ENCODE measurements at places on chromosomes 6 and 20.

DNA sequence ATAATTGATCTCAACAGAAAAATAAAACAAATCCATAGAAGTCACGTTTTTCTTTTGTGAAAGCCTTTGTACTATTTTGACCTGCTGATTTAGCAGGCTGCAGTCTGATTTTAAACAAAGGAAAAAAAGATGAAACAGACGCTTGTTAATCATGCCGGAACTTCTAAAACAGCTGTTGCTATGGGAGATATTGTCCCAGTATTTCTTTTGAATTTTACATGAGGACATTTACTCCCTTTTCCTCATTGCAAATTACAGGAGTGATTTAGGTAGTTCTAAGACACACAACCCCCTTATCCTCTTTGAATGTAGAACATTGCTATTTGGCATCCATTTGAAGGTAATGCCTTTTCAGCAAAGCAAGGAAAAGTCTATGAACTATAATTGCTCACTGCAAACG lies 416.1 kb downstream of the BCKDHB start:
- no peak for DNase-seq

GRCh38 chr6:107550906-107551305 lies 61.0 kb downstream of the SOBP start:
- no peak for DNase-seq

DNA sequence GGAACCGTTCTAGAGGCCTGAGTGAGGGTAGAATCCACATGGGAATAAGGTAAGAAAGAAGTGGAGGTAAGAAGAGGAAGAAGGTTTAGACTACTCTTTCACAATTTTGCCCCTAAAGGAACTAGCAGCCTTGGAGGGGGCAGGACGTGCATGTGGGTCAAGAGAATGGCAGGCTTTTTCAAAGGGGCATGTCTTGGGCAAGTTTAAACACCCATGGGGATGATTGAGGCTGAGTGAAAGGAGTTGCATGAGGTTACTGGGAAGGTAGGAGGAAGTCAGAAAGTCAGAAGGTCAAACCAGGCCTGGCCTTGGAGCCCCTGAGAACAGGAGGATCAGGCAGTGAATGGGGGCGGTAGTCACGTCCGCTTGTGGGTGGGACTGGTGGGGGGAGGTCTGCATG lies 10.2 kb downstream of the ADA start:
- no peak for DNase-seq

DNA sequence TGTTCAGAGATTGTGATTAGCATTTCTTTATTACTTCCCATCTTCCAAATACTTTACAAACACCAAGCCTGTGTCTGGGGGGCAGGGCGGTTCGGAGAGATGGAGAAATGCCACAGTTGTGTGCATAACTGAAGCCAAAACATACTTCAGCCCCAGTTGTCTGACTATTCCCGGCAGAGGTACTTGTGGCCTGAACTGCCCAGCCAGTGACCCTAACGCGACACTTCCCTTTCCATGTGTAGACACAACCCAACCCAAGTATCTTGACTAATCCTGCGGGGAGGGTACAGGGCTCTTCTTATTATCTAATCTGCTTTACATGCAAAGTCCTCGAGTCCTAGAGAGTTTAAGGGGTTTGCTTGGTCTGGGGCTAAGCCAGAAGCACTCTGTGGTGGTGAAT lies 46.2 kb downstream of the ISM1 start:
- no peak for DNase-seq

All from activated gamma-delta T cell treated with Interleukin-2 at 50 U/mL for 16 hours (primary cell).